ENCODE measurements at places on chromosomes 5 and 9.

DNA sequence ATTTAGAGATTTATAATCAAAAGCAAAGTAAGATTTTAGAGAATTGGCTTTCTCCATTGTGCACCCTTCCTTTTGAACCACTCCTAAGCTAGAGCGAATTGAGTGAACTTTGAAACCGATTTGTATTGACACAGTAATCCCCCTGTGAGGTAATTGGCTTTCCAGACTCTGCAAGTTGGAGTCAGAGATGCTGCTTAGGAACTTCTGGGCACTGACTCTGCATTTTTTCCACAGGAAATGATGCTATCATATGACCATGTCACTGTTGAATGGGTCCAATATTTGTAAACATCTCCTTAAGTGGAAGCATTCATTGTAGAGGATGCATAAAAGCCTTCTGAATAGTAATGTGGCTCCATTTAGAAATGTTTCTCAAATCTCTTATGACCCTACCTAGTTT lies 394.4 kb upstream of the ZNF608 start:
- DNase-seq = no peak

GRCh38 chr9:36318212-36318802 lies 60.1 kb upstream of the GNE start:
- no peak for DNase-seq

DNA sequence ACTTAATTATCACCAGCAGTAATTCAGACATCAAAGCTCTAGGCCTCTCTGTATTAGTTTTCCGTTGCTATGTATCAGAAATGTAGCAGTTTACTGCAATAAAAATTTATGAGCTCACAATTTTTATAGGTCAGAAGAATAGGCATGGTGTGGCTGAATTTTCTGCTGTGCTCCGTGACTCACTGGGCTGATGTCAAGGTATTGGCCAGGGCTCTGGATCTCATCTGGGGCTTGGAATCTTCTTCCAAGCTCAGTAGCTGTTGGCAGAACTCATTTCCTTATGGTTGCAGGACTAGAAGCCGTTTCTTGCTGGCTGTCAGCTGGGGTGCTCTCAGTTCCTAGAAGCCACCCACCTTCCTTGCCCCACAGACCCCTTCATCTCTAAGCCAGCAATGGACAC lies 66.3 kb downstream of the PSAT1 start:
- no peak for DNase-seq

- DNase-seq = no peak
Measured at GRCh38 chr5:171629221-171629620, 156.4 kb upstream of the SMIM23 start.

DNA sequence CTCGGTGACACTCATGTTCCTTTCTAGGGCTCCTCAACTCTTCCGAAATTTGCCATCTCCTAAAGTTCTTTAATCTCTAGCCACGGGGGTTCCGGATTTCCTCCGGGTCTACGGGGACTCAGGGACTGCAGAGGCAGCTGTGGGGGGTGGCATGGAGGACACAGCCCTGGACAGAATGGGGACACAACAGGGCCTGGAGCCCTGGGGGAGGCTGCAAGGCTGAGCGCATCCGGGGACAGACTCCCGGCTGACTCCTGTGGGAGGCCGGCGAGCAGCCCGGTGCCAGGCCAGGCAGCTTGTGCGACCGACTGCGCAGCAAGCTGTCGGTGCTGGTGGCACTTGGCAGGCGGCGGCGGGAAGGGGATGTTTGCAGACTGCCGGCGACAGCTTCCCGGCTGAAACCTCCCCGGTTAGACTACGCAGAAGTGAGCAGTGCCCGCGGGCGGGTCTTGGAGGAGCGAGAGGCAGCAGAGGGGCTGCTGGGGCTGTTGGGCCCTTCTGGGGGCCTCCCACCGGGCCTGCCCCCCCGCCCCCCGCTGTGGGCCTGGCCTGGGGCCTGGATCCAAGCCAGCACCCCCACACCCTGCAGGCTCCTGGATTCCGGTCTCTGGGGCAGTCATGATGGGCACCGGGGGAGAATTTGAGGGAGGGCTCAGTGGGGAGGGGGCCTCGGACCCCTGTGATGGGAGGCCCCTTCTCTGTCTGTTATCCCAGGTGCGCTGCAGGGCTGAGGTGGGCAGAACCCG lies 28.7 kb upstream of the UBAC1 start:
- DNase-seq = no peak

- no peak for DNase-seq
Measured at GRCh38 chr5:181086026-181086883, 44.7 kb downstream of the OR2V1 start.

- no peak for DNase-seq
Measured at GRCh38 chr9:105053209-105053652, 125.3 kb upstream of the ABCA1 start.

DNA sequence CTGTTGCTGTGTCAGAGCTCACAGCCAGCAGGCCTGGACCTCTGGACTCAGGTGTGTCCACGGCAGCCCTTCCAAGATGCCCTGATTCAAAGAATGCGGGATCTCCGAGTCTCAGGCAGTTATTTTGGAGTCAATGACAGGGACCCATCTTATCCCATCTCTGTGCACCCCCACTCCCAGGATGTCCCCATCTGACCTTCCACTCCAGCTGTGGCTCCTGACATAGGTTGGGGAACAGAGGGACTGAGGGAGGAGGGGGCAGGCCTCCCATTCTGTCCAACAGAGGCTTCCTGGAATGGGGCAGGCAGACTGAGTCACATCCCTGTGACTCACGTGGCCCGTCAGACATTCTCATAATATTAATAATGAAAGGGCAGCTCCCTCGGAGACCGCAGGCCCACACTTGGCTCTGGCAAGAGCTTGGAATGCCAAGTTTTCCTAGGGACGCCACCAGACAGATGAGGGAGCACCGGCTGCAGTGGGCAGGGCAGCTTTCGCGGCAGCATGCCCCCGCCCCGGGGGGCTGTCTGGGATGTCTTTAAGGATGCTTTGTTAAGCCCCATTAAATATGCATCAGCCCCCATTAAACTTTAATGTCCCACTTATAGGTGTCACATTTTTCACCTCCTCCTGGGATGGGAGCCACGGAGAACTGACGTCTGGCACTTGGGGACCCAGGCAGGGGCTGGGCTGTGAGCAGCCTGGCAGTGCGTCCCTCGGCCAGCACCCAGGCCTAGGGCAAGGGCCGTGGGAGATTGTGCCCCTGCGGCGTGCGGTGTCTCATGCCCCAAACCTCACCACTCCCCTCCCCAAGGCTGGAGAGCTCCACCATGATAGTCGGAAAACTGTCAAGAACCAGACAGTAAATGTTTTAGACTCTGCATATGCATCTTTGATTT lies 23.6 kb upstream of the FIBCD1 start:
- DNase-seq = no peak

GRCh38 chr9:133255371-133256135 lies 19.4 kb downstream of the ABO start:
- no peak for DNase-seq

DNA sequence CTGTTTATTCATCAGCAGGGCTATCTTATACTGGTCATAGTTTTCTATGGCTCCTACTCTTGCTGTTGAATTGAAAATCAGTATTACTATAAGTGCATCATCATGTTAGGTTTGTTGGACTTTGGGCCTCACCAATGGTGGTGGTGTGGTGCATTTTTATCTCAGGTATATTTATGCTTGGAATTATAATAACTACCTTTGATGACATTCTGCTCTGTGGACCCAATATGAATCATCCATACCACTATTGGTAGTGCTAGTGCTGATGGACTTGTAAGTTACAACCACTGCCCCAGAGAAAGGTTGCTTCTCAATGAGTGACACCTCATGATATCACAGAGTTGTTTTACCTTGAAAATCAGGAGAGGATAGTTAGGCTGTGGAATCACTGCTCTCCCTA lies 28.0 kb downstream of the IL9 start:
- DNase-seq = no peak

- DNase-seq = peak; percentile 10
Measured at GRCh38 chr5:103232393-103232999, 26.1 kb upstream of the MACIR start.

DNA sequence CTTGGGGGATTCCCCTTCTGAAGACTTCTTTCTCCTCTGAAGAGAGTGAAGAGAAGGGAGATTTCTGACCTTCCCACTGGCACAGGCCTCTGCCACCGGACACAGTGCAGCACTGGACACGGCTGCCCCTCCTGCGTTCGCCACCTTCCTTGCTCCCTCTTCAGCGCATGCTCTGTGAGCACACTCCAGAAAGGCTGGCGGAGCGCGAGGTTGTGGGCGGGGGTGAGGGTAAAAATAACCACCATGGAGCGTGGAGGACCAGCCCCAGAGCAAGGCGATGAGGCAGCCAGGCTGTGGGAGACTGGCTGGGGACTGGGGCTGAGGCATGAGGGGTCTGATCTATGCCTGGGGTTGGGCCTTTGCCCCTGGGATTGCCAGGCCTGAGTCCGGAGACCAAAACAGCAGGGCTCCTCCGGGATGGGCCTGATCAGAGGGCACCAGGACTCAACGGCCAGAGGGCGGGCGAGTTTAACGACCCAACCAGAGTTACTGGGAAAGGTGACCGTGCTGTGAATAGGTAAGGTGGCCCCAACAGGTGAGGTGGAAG lies 97.2 kb downstream of the ROR2 start:
- no peak for DNase-seq

GRCh38 chr5:135020111-135020895 lies 13.7 kb downstream of the PITX1 start:
- DNase-seq = no peak

- no peak for DNase-seq
Measured at GRCh38 chr5:157651623-157652376, 438 bp downstream of the SOX30 start.

DNA sequence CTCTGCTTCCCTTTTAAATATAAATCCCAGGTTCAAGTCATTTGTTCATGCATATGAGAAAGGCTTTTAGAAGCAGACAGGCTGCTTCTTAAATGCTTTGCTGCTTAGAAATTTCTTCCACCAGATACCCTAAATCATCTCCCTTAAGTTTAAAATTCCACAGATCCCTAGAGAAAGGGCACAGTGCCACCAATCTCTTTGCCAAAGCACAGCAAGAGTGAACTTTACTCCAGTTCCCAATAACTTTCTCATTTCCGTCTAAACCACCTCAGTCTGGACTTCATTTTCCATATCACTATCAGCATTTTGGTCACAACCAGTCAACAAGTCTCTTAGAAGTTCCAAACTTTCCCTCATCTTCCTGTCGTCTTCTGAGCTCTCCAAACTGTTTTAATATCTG lies 679.8 kb upstream of the FTMT start:
- DNase-seq = no peak

DNA sequence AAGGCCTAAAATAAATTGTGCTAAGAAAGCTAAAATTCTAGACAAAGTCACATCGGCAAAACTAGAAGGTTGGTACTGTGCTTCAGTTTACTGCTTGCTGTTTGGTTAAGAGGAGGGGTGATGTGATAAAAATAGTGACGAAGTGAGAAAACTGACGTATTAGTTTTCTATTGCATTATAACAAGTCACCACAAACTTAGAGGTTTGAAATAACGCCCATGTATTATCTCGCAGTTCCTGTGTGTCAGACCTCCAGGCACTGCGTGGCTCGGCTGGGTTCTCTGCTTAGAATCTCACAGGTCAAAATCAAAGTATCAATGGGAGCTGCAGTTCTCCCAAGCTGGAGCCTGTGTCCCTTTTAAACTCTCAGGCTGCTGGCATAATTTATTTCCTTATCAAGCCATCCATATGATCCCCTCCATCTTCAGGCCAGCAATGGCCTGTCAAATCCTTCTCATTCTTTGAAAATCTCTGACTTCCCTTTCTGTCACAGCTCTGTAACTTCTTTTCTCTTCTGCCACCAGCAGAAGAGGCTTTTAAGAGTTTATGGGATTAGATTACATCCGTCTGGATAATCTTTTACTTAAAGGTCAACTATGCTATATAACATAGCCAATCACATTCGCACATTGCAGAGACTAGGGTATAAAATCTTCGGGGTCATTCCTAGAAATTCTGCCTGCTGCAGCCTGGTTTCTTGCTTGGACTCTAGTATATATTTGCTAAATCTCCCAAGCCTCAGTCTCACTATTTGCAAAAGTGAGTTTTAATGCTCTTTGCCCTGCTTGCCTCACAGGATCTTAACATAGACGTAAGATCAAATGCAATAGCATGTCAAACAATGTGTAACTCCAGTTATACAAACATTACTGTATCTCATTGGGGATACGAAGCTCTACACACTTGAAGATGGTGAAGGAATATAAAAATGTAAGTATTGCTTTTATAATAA lies 104.0 kb upstream of the CDKN2B start:
- DNase-seq = no peak

- DNase-seq = no peak
Measured at GRCh38 chr5:72390836-72391235, 70.7 kb downstream of the PTCD2 start.

GRCh38 chr5:172956936-172957335 lies 2.3 kb upstream of the RPL26L1 start:
- no peak for DNase-seq

DNA sequence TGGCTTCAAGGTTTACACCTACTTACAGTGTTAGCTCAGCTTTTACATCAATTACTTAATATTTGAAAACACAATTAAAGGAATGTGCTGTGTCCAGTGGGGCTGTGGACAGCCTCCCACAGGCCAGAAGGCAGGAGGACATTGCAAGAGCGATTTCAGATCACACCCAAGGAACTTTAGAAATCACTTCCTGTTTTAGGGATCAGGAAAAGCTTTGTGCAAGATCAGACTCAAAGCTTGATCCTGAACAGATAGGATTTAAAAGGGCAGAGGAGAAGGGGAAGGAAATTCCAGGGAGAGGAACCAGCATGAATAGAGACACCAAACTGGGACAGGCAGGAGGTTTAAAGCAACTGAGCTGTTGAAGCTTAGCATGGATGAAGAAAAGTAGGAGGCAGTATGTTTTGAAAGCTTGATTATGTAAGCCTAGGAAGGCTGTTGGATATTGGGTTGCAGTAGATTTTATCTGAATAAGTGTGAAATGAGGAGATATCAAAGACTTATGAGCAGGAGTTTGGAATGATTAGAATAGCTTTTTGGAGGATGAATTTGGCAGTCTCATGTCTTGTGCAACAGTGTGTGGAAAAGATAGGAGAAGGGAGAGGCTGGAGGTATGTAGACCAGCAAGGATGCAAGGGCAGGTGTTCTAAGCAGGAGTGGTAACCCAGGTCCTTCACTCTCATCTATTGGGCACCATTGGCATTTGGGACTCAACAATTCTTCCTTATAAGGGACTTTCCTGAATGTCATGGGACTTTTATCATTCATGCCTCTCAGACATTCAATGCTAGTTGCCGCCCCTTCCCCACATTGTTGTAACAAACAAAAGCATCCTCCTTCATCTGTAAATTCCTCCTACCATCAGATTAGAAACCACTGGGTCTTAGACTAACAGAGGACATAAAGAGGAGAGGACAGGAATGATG lies 123.5 kb downstream of the TARS1 start:
- DNase-seq = no peak

- no peak for DNase-seq
Measured at GRCh38 chr5:176702671-176703641, 55.7 kb downstream of the TSPAN17 start.

- DNase-seq = no peak
Measured at GRCh38 chr5:130171699-130172098, 267.4 kb downstream of the CHSY3 start.

- no peak for DNase-seq
Measured at GRCh38 chr9:127612939-127613582, 984 bp downstream of the STXBP1 start.

Measured in DMS 273 treated with DMSO at 0.1 percent for 48 hours (cell line).